Astrocyte (in vitro differentiated cells and primary cell): ENCODE measurements at places on chromosomes 16 and 17. TPM values are rescaled to one million over a fixed set of nuclear protein-coding genes. Genes with fewer than 3 reads are reported as not detected.

DNA sequence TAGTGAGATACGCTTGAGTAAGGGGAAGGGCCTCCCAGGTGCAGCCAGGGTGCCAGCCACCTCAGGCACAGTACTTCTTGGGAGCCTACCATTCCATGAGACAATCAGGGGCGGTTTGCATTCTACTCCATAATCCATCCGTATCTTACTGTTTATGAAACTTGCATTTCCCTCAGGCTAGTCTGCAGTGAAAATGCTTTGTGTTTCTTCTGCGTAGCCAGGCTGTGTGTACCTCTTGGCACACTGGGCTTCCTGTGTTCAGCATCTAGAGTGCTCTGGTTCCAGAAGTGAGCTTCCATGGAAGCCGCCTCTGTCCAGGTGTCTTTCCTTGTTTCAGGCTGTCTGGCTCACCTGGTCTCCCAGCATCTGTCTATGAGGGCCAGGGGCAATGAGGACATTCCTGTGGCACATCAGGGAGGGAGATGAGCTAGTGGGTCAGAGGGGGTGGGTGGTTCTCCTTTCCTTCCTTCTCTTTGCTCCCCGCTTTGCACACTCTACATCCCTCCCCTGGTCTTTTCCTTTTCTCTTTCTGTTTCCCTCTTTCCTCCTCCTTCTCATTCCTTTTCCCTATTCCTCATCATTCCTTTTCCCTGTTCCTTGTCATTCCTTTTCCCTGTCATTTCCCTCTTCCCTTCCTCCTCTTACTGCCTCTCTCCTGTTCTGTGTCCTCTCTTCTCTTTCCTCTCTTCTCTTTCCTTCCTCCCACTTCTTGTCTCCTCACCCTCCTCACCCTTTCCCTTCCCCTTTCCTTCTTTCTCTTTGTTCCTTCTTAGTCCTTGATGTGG is 386.5 kb downstream of the CPPED1 start:
- H3K27ac ChIP-seq = no peak overlapping the region
- no peaks in the 10 kb centered on the region for H3K4me1 ChIP-seq
- H3K27me3 ChIP-seq = no peaks in the 10 kb centered on the region
- no peak for DNase-seq
- H3K4me3 ChIP-seq = no peak overlapping the region
- H3K36me3 ChIP-seq = no peaks in the 10 kb centered on the region

GRCh38 chr16:30947859-30948666 is 805 bp upstream of the ORAI3 start:
- no peaks in the 10 kb centered on the region for H3K27me3 ChIP-seq
- H3K36me3 ChIP-seq = peaks cover 10% of the 10 kb centered on the region
- H3K4me1 ChIP-seq = peaks cover 13% of the 10 kb centered on the region
- peak overlapping the region; percentile 55 for H3K27ac ChIP-seq
- DNase-seq = peak; percentile 97

DNA sequence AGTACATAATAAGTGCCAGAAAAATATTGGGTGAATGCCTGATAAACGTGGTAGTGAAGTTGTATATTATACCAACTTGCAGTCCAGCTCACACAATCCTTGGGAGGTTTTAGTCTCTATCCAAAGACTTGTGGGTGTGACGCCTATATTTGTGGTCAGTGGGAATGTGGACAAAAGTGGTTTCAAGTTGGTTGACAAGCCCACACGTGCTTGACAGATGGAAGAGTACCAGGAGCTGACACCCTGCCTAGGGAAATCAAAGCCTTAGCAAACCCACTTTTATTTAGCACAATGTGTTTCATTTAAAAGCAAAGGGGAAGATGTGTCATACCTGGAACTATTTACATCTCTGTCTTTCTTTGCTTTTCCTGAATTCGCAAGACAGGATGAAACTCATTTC is 79.0 kb downstream of the CA10 start:
- H3K27me3 ChIP-seq = no peaks in the 10 kb centered on the region
- H3K4me3 ChIP-seq = no peak overlapping the region
- no peaks in the 10 kb centered on the region for H3K36me3 ChIP-seq
- no peak for DNase-seq
- H3K27ac ChIP-seq = no peak overlapping the region

GRCh38 chr17:44467108-44467507 is 36.1 kb downstream of the GPATCH8 start:
- peaks cover 6% of the 10 kb centered on the region for H3K4me1 ChIP-seq
- no peak overlapping the region for H3K4me3 ChIP-seq
- DNase-seq = no peak
- H3K27ac ChIP-seq = no peak overlapping the region
- no peaks in the 10 kb centered on the region for H3K27me3 ChIP-seq

The PRR35 gene
- total RNA-seq = 0.09 TPM in 1 of 2 replicates, not detected in the other
